Right lung (tissue), 10 donors: ENCODE measurements at places on chromosomes 1 and 21.

DNA sequence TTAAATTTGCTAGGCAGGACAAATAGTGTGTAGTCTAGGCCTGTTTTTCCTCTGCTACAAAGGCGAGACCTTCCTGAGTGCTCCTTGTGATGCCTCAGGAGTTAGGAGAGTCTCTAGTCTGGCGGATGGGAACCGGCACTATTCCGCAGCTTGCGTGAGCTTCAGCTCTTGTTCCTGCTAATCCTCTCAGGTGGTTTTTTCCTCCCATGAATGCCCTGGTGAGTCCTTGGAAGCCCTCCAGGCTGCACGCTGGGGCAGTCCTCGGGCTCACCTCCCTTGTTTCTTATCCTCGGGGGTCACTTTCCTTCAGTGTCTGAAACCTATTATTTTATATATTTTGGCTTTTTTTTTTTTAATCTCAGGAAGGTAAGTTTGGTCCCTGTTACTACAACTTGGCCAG is 28.2 kb downstream of the UTS2 start:
- DNase-seq: no peak

DNA sequence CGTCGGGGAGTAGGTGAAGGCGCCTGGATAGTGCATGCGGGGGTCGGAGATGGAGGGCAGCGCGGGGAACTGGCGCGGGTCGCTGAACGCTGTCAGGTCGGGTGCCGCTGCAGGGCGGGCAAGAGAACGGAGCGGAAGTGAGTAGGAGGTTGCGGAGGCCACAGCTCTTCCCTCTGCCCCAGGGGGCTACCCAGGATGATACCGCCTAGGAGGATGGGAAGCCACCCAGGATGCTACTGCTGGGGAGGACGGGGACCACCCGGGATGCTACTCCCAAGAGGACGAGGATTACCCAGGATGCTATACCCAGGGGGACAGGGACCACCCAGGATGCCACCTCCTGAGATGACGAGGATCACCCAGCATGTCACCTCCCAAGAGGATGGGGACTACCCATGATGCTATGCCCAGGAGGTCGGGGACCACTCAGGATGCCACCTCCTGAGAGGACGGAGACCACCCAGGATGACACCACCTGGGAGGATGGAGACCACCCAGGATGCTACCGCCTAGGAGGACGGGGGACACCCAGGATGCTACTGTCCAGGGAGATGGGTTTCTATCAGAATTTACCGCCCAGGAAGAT is 123.8 kb downstream of the CLIC6 start:
- DNase-seq: no peak

DNA sequence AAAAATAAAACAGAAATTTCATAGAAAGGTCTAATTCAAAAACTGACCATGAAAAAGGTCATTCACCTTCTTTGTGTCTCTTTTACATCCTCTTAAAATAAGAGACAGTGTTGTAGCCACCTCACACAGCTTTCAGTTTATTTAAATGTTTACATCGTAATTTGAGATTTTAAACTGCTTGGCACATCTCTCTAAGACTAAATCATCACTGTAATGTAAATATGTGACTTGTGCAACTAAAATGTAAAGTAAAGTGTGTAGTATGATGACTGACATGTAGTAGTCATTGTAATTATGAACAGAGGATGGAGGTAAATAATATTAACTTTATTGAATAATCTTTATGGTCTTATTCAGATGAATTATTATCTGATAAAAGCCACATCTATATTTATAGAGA is 283.9 kb downstream of the KCNT2 start:
- no peak for DNase-seq

- no peak for DNase-seq
Observed at GRCh38 chr21:38395581-38395980, 102.7 kb downstream of the ERG start.
